ENCODE measurements at places on chromosomes 6 and 20.

DNA sequence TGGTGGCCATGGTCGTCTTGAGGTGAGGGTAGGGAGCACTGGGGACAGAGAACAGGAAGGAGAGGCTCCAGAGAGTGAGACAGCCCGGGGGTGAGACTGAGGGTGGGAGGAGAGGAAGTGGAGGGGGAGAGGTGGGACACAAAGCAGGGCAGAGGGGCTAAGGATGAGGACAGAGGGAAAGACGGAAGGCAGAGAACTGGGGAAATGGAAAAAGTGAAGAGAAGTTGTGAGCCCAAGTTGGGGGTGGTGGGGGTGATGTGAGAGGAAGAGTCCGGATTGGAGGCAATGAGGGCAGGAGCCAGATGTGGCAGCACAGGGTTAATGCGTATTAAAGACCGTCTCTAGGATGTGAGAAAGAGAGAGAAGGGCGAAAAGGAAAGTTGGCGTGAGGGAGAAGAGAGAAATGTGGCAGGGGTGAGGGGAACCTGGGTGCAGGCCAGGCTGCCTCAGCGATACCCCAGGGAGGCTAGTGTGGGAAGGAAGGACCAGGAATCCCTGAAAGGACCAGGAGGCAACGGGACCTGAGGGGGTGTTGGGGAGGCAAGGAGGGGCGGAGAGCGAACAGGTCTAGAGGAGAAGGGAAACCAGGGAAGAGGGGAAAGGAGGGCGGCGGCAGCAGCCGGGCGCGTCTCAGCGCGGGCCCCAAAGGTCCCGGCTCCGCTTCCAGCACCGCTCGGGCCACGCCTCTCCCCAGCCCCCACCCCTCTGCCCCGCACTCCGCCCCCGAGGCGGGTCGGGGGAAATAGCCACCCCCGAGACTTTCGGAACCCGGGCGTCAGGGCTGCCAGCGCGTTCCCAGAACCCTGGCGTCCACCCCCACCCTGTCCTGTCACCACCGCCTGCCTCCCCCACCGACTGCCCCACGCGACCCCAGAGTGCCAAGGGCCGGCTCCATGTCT lies at the start of gene PPP1R18:
PPP1R18 (minus strand) TSS at position 637 of the 899 bp plus-strand sequence; CDS start at position 10, 627 bp downstream.
- DNase-seq = no peak

DNA sequence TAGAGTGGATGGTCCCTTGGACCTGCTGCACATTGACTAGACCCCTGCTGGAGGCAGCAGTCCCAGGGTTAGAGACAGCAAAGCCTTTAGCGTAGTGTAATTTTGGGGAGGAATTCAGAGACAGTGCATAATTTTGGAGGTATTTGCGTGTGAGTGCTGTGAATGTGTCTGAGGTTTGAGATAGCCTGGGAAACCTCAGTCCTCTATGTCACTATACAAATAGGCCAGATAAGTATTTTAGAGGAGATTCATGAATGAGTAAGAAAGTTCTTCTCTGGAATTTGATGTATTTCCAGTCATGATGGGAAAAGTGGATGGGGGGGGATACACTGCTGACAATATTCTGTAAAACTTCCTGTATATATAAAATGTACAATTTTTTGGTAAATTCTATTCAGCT lies 25.8 kb upstream of the MTRF1L start:
- no peak for DNase-seq

DNA sequence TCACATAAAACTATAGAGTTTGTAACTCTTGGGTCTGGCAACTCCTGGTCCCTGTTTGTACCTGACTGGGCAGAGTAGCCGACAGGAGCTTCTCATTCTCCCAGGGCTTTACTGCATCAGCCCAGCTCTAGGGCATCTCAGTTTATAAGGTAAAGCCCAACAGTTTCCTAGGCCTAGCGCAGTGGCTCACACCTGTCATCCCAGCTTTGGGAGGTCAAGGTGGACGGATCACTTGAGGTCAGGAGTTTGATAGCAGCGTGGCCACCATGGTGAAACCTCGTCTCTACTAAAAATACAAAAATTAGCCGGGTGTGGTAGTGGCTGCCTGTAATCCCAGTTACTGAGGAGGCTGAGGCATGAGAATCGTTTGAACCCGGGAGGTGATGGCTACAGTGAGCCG lies 47.8 kb downstream of the ATP9A start:
- DNase-seq = no peak

DNA sequence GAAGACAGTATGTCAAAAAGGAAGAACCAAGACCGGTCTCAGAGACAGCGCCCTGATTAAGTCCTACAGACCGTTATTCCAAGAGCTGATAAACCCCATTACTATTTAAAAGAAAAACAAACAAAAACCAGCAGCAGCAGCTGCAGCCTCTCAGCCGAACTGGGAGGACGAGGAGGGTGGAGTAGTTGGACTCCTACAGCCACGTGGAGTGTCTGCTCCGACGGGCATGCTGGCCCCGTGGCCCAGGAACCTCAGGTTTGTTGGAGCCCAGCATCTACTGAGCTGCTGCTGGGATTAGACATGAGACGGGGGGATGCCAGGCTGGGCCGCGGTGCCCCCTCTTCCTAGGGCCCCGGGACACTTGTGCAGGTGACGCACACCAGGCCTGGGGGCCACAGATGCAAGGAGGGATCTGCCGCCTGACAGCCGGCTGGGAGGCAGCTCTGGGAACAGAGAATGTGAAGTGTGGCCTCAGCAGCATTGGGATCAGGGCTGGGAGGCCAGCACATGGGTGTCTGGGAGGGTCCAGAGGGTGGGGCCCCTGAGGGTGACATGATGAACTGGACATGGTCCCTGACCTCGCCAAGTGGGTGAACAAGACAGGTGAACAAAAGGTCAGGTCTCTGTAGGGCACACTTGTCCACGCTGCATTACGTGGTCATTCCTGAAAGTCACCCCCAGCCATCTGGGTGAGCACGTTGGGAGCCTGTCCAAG lies 2.9 kb upstream of the ZBTB46 start:
- DNase-seq = no peak

DNA sequence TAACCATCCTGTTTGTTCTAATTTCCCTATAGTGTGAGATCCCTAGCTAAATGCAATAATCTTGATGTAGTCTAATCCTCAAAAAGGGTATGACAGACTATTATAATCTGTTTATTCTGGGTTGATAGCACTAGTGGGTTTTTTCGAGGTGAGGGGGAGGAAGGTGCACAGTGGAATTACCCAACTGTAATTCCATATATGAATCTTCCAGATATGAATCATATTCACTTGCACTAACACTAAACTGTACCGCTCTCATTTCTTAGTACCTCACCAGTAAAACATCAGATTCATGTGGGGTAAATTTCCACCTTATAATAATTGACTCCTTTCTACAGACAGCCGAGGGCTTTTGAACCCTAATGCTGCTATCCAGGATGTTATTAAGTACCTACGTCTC lies 16.5 kb downstream of the NCOA7 start:
- no peak for DNase-seq

DNA sequence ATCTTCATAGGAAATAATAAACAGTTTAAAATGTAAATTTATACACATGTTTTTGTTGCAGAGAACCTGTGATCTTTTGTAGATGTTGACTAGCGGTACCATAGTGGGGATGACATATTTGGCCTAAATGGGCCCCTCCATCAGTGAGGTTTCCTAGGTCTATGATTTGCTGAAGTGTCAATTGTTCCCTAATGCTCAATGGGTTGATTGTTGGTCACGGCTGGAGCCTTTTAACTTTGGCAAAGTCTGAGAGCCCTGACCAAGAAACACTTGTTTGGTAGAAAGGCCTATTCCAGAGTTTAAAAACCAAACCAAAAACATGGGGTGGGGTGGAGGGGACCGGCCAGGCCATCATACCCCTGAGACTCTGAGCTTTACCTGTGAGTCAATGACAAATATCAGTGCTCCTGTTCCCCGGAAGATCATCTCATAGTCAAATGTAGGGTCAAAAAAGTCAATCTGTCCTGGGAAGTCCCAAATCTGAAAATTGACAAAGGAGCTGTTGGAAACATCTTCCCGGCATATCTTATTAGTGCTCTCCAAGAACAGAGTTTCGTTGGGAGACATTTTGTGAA lies 25.1 kb downstream of the RRAGD start:
- no peak for DNase-seq

DNA sequence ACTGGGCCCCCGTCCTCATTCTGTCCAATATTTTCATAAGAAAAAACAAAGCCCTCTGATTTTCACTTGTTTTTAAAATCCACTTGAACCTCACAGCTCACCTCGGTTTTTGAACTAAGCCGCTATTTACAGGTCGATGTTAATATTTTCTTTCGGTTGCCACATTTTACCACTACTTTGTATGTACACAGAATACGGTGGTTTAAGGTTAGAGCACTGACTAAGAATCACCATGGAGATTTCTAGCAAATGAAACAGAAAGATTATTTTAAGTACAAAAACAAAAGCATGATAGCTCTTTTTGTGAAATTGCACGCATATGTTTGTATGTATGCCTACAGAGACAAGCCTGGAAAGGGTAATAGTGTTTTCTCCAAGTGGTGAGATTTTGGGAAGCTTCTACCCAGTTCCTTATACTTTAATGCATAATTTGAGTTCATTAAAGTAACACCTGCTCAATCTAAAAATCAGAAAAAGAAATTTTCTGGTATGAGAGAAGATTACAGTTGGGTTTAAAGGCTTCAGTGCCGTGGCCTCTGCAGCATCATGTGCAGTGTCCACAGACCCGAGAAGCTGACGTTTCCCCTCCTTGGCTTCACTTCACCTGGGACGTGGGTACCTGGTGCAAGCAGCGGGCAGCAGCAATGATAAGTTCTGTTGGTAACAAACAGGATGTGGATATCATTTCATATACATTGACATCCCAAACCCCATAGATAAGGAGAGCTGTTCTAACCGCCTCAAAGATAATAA lies 144.0 kb downstream of the UST start:
- DNase-seq = no peak
